ENCODE measurements at places on chromosomes 5 and 9.

GRCh38 chr9:133673258-133673655 lies 37.1 kb downstream of the DBH start:
- DNase-seq: no peak

DNA sequence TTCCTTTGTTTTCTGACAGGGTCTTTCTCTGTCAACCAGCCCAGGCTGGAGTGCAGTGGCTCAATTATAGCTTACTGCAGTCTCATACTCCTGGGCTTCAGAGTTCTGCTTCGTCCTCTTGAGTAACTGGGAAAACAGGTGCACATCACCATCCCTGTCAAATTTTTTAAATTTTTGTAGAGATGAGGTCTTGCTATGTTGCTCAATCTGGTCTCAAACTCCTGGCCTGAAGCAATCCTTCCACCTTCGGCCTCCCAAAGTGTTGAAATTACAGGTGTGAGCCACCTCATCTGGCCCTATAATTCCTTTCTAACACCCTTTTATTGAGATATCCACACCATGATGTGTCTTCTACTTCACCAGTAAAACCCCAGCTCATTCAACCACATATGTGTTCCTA lies 341.6 kb upstream of the PCSK5 start:
- no peak for DNase-seq

- DNase-seq: no peak
Measured at GRCh38 chr9:34123682-34124081, 2.8 kb downstream of the DCAF12 start.

- peak; percentile 33 for DNase-seq
Measured at GRCh38 chr5:132457371-132458225, 33.0 kb downstream of the IRF1 start.

GRCh38 chr9:125685167-125685566 lies 21.8 kb downstream of the MAPKAP1 start:
- DNase-seq: no peak

GRCh38 chr9:70589571-70590314 lies 175.3 kb upstream of the KLF9 start:
- DNase-seq: no peak

GRCh38 chr9:87535817-87536539 lies 38.3 kb downstream of the DAPK1 start:
- no peak for DNase-seq

GRCh38 chr5:62328772-62329491 lies 22.9 kb downstream of the KIF2A start:
- DNase-seq: no peak

- peak; percentile 17 for DNase-seq
Measured at GRCh38 chr5:32076699-32077695, 97.1 kb downstream of the GOLPH3 start.

- no peak for DNase-seq
Measured at GRCh38 chr5:115850744-115851416, 9.1 kb downstream of the AP3S1 start.

DNA sequence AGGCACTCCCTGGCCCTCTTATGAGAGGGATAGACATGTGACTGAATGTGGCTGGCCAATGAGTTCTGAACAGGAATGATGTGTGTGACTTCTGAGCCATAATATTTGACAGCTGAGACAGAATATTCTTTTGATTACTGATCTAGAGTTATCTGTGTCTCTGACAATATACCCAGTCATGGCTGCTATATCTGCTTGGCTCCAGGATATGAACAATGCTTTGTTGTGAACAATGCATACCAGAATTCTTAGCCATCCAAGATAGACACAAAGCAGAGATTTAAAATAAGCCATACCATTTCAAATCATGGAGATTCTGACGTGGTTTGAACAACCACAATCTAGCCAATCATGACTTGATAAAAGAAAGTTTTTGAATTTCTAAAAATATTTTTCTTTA lies 840.3 kb upstream of the SEMA6A start:
- no peak for DNase-seq

- DNase-seq: no peak
Measured at GRCh38 chr5:111364992-111365391, 140.8 kb downstream of the CAMK4 start.

DNA sequence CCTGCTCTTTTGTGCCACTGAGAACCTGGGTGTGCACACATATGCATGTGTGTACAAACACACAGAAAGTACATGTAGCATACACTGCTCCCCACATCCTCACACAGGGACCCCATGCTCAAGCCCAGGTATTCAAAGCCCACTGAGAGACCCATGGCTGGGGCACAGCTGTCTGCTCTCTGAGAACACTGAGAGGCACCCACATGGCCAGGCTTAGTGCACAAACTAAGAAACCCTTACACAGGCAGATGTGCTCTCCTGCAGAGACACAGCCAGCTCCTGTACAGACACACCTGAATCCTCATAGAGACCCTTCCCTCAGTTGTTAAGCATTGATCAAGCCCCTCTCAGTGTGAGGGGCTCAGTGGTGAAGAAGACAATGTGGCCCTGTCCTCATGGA lies 92.5 kb downstream of the CACNA1B start:
- no peak for DNase-seq

GRCh38 chr5:163658702-163659567 lies 153.5 kb downstream of the MAT2B start:
- no peak for DNase-seq

DNA sequence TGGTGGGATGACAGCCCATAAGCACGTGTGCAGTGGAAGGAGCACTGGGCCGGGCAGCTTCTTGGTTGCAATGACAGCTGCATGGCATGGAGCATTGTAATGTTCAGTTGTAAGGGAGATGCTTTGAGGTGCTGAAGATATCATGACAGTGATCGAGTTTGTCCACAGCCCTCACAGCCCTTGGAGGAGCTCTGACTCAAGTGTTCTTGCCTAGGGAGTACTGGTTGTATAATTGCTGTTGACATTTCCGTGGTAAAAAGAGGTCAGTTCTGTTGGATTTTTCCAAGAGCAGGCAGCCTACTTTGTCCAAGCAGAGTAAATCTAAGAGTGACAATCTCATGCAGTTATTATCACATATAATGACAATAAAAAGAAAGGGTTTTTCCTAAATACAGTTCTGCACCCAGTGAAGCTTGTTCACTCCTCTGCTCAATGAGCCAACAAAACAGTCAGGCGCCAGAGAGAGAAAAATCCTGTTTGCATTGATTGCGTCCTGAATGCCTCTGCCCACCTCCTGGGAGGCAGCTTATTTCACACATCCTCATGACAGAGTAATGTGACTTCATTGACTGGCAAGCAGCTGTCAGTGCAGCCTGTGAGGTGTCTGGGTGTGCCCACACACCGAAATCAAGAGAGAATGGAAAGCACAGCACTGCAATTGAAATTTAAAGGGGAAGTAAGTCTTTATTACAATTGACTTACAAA lies 248.0 kb downstream of the NTRK2 start:
- DNase-seq: no peak

GRCh38 chr9:29564564-29564963 lies 1991.3 kb upstream of the C9orf72 start:
- no peak for DNase-seq

DNA sequence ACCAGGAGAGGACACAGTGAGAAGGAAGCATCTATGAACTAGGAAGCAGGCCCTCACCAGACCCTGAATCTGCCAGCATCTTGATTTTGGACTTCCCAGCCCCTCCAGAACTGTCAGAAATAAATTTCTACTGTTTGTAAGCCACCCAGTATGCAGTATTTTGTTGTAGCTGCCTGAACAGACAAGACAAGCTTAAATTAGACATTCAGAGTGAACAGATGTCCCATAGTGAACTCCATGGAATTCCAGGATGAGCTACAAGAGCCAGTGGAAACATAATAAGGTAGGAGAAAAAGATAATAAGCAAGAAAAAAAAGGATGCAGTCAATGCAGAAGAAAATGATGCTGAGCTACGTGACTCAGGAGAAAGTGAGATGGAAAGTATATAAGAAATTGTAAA lies 47.8 kb upstream of the MAMDC2 start:
- DNase-seq: no peak

DNA sequence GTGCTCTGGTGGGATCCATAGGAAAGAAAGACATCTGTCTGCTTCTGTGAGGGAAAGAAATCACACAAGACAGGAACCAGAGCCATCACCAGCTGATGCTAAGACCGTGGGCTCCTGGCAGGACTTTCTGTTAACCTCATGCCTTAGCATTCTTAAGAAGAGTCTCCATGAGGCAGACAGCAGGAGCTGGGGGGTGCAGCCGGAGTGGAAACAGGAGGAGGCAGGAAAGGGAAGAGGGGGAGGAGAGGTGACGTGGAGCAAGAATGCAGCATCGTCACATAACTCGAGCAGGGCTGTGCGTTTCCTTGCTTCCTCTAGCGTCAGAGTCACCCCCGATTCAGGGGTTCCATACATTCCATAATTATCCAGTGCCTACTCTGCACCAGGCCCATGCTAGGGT lies 53.6 kb downstream of the ERGIC1 start:
- DNase-seq: no peak

DNA sequence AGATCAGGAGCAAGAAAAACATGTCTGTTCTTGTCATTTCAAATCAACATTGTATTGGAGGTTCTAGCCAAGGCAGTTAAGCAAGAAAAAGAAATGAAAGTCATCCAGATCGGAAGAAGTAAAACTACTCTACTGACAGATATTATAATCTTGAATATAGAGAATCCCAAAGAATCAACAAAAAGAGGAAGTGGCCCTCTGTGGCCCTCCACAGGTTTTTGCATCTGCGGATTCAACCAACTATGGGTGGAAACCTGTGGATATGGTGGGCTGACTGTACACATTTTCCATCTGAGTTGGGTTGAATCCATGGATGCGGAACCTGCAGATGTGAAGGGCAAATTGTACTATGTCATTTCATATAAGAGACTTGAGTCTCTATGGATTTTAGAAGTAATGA lies 35.1 kb downstream of the GAS1 start:
- DNase-seq: no peak

GRCh38 chr5:145990170-145990569 lies 53.8 kb downstream of the SH3RF2 start:
- no peak for DNase-seq

GRCh38 chr5:7705261-7705660 lies 145.7 kb downstream of the CFAP90 start:
- no peak for DNase-seq

DNA sequence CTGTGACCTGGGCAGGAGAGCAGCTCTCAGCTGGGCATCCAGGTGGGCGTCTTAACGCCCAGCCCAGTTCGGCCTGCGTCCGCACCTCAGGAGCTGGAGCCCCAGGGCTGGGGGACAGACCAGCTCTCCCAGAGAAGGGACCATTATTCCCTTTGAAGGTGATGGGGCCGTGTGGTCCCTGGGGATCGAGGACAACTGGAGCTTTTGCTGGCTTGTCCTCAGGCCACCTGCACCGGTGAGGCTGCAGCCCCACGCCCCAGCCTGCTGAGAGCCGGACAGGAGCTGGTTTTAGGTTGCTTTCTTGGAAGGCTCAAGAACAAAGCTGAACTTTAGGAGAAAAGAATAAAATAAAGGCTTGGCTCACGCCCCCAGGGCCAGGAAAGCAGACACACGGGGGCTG lies 40.9 kb downstream of the NACC2 start:
- DNase-seq: no peak

GRCh38 chr5:138461343-138462125 lies 3.7 kb upstream of the EGR1 start:
- no peak for DNase-seq

- no peak for DNase-seq
Measured at GRCh38 chr5:171420431-171421241, 1.2 kb downstream of the FGF18 start.

GRCh38 chr9:35628389-35628991 lies 10.3 kb upstream of the CD72 start:
- DNase-seq: no peak

- DNase-seq: no peak
Measured at GRCh38 chr5:93101661-93102060, 479.4 kb downstream of the NR2F1-AS1 start.

- no peak for DNase-seq
Measured at GRCh38 chr5:129476751-129477150, 16.7 kb downstream of the ADAMTS19 start.

DNA sequence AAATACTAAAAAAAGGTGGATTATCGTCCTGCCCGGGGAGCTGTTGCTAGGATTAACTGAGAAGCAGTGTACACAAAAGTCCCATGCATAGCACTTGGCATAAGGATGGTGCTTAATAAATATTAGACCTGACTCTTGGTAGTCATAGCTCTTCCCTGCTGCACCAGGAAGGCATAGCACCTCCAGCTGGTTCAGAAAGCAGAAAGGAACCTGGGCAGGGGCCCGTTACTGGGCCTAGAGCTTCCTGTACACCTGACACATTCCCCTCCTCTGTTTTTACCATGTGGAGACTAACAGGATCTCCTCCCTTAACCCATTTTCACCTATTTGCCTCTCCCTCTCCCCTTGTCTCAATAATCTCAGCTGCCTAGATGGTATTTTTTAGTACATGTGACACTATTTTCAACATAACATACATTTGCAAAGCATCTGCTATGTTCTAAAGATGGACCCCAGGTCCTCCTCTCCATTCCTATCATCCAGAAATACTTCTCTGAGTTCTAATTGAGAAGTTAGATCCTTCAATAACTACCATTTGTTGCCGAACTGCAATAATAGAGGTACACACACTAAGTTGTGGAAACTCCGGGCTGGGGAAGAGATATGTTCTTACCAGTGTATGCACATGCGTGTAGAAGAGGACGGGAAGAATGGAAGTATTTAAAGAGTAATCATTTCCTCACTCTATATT lies 3.2 kb upstream of the ANP32B start:
- no peak for DNase-seq

DNA sequence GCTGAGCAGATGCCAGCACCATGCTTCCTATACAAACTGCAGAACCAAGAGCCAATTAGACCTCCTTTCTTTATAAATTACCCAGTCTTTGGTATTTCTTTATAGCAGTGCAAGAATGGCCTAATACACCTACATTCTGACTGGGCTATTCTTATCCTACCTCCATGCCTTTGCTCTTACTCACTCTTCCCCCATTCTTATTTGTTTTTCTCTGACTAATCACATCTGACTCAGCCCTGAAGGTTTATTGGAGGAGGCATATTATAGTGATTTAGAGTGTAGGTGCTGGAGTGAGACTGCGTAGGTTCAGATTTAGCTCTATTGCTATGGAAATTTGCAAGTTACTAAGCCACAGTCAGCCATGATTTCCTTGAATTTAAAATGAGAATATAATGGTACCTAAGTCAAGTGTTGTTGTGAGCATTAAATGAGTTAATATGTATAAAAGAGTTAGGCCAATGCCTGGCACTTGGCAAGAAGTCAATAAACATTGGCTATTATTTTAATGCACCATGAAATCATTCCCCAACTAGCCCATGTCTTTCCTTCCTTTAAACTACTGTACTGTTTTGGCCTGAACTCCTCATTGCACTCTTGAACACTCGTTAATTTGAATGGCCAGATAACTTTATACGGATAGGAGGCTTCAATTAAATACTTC lies 531.2 kb upstream of the ZNF608 start:
- DNase-seq: no peak

DNA sequence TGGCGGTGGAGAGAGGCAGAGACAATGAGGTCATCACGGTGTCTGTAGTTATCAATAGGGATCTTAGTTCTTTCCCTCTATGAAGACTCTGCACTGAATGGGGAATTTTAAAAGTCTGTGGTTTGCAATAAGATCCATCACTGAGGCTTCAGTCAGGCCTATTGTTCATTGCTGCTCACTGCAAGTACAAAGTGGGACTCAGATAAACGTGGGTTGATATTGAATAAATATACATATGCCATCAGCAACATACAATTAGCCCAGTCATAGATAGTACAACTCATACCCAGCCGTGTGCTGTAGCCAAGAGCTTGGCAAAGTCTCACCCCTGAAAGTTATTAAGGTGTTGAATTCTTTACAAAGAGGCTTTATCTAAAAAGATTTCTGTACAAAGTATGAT lies 88.4 kb downstream of the ENC1 start:
- no peak for DNase-seq

GRCh38 chr5:56421246-56422075 lies 188.3 kb upstream of the ANKRD55 start:
- DNase-seq: no peak

Data from central memory CD4-positive, alpha-beta T cell (primary cell).